ENCODE measurements at places on chromosomes 1 and 21. TPM values are rescaled to one million over a fixed set of nuclear protein-coding genes. Genes with fewer than 3 reads are reported as not detected.

The AMY1C gene
- not detected for total RNA-seq

The CAPN9 gene
- 0.29 TPM for total RNA-seq

The PLPPR4 gene
- total RNA-seq, result 2.2 TPM

The IRF6 gene
- total RNA-seq, result 16.0 TPM

The C1orf185 gene
- not detected for total RNA-seq

The DISP1 gene
- 13.1 TPM for total RNA-seq

The DCDC2B gene
- not detected for total RNA-seq

The LMX1A gene
- 0.12 TPM for total RNA-seq

The MLLT11 gene
- 4.1 TPM for total RNA-seq

The TIAM1 gene
- total RNA-seq, result 15.1 TPM

The CRNN gene
- not detected for total RNA-seq

The RPTN gene
- not detected for total RNA-seq

The ITLN1 gene
- 3.2 TPM for total RNA-seq

The HRNR gene
- total RNA-seq, result not detected

The NBPF4 gene
- total RNA-seq, result not detected

The AADACL3 gene
- total RNA-seq, result not detected

The NMNAT2 gene
- 1.8 TPM for total RNA-seq

The NOTCH2 gene
- total RNA-seq, result 242 TPM

The MX2 gene
- total RNA-seq, result 6.1 TPM

The CCDC30 gene
- total RNA-seq, result 16.0 TPM

The MRPL24 gene
- 40.3 TPM for total RNA-seq

The ZNF593OS gene
- not detected for total RNA-seq

The LIPI gene
- total RNA-seq, result not detected

The TFAP2E gene
- 0.82 TPM for total RNA-seq

The MAN1C1 gene
- total RNA-seq, result 17.2 TPM

The NBPF6 gene
- not detected for total RNA-seq

The IL19 gene
- 0.70 TPM for total RNA-seq

The RASAL2 gene
- total RNA-seq, result 26.8 TPM

The VPS13D gene
- 71.5 TPM for total RNA-seq

The HEYL gene
- 12.1 TPM for total RNA-seq

The CIART gene
- total RNA-seq, result 3.2 TPM

The METTL13 gene
- 27.1 TPM for total RNA-seq

The UBASH3A gene
- total RNA-seq, result 0.23 TPM

The SLC22A15 gene
- total RNA-seq, result 8.5 TPM

The ATP1A4 gene
- 0.76 TPM for total RNA-seq

The PLXNA2 gene
- 12.9 TPM for total RNA-seq

The GABRD gene
- 3.4 TPM for total RNA-seq

The KRTAP21-2 gene
- total RNA-seq, result not detected

The S100A12 gene
- total RNA-seq, result 32.5 TPM

The SCAMP3 gene
- total RNA-seq, result 45.5 TPM

The ARHGAP30 gene
- total RNA-seq, result 5.5 TPM

The SELL gene
- total RNA-seq, result 11.6 TPM

The ACADM gene
- total RNA-seq, result 66.5 TPM

The CLCA4 gene
- total RNA-seq, result not detected

The THAP3 gene
- total RNA-seq, result 37.8 TPM

The FMO4 gene
- 5.4 TPM for total RNA-seq

The COL24A1 gene
- 1.9 TPM for total RNA-seq

The KCNJ9 gene
- total RNA-seq, result 0.12 TPM

The CGN gene
- 20.6 TPM for total RNA-seq

The LRRC39 gene
- 30.3 TPM for total RNA-seq

All from metanephros (tissue), 2 donors.